ENCODE measurements at places on chromosomes 7 and 10.

GRCh38 chr7:99112097-99112496, 31.8 kb downstream of the SMURF1 start:
- no peak for DNase-seq

- no peak for DNase-seq
Observed at GRCh38 chr10:97738616-97739015, 1.7 kb downstream of the ZFYVE27 start.

DNA sequence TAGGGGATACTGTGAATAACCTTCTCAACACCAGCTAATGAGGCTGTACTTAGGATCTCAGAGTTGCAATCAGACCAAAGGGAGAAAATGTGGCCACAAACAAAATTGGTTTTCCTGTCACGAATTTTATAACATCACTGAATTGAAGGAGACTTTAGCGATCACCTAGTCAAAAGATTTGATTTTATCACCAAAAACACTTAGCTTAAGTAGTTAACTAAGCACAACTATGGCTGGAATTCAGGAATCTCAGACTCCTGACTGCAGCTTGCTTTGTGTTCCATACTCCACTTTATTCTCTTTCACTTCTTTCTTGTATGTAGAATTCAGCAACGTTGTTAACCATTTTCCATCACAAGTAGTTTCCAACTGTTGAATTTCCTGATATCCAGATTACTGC, 152.0 kb downstream of the SLC16A9 start:
- DNase-seq = no peak

GRCh38 chr7:96034940-96035727, 262.8 kb downstream of the DYNC1I1 start:
- peak; percentile 83 for DNase-seq

- no peak for DNase-seq
Observed at GRCh38 chr7:103702982-103703381, 257.0 kb upstream of the SLC26A5 start.

DNA sequence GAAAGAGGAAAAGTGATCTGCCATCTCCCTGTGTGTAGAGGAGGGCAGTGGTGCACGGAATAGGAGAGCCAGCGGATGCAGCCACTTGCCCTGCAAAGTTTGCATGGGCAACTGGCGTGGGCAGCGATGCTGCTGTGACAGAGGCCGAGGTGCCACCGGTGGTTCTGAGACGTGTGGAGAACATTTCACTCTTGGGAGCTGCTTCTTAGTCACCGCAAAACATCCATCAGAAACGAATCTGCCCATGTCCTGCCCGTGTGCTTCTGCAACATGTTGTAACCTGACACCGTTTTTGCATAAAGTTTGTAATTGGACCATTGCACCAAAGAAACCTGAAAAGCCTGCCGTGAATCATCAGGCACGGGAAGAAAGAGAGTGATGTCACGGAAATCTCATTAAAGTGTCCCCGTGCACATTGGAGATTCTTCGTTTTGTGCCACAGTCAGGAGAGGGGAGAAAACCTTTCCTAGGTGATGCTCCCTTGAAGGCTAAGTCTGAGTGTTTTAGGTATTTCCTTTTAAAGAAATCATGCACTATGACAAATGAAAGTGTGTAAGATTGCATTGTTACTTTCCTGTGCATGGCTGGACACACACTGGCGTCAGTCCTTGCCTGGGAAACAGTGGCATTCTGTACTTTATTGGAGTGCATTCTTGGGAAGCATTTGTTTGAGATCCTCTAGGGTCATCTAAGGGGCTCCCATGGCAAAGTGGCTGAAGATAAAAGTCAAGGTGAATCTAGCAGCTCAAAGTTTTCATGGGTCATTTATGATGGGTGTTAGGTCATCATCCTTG, 302.6 kb downstream of the KLF6 start:
- peak; percentile 3 for DNase-seq

GRCh38 chr7:36811807-36812206, 87.5 kb upstream of the AOAH start:
- DNase-seq = no peak

GRCh38 chr7:17617380-17617779, 318.9 kb downstream of the AHR start:
- DNase-seq = no peak

DNA sequence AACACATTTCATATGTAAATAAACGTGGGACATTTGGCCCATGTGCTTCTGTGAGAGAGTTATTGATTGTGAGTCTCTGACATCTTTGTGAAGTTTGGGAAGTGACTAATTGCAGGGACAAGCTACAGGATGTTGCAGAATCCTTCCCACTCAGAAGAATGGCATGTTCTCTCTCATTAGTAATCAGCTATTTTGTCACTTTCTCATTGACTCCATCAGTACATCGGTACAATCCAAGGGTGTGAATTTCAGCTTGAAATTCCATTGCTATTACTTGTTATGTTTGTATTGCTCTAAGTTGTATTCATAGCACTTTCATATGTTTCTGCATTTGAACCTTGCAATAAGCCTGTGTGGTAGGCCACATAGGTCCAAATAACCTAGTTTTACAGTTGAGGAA, 100.0 kb upstream of the KCNMA1 start:
- no peak for DNase-seq

DNA sequence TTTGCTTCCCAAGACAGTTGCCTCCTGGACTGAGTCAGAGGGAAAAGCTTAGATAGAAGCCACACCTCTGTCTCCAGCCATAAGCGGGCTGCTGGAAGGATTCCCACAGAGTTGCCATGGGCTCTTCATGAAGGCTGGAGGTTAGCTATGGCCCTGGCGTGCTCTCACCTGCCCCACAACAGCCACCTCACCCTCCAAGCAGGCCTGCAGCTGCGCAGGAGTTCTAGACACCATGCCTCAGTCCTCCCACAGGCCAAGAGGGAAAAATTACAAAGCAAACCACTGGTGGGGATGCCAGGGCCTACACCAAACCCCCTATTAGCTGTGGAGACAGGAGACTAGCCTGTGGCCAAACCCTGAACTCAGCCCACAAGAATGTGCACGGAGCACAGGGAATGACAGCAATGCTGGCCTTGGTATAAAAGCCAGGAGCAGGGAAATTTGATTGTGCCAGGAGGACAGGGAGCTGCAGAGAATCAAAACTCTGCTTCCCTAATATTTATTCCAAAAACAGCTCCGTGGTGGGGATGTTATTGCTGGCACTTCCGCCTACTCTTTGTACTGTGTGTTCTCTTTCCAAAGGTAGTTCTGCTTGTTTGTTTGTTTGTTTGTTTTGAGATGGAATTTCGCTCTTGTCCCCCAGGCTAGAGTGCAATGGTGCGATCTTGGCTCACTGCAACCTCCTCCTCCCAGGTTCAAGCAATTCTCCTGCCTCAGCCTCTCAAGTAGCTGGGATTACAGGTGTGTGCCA, 60.3 kb upstream of the STK17A start:
- no peak for DNase-seq

DNA sequence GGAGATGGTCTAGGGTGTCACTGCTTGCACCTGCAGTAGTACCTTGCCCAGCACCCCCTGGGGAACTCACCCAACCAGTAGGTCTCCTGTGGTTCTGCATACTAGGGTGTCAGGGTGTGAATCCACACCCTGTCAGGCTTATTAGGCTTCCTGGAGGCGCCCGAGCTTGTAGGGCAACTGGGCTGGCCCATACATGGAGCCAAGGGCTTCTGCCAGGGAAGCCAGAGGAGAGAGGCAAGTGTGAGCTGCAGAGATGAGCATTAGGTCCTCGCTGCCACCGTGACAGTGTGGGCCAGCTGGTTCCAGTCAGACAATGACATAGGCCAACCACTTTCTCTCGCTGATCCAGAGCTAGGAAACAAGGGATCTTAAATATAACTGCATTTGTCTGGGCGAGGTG, 11.2 kb downstream of the MXI1 start:
- no peak for DNase-seq
